ENCODE measurements at places on chromosomes 13 and 19. TPM values are rescaled to one million over a fixed set of nuclear protein-coding genes. Genes with fewer than 3 reads are reported as not detected.

DNA sequence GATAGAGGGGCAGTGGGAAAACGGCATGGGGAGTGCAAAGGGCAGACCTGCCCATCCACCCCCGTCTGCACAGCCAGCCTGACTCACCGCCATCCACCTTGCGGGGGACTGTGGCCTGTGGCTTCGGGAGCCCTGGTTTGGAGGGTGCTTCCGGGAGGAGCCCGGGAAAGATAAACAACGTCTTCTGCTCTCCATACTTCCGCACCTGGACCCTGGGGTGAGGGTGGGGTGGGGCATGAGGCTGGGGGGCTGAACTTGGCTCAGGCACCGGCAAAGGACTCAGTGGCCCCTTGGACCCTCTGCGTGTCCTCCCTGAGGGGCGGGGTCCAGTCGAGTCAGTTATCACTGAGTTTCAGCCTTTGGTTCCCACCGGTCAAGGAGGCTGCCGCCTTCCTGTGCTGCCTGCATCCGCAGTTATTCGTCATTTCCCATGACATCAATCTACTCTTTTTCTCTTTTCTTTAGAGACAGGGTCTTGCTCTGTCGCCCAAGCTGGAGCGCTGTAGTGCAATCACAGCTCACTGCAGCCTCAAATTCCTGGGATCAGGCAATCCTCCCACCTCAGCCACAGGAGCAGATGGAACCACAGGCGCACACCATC lies 3.2 kb downstream of the GPR108 start:
- peaks cover 4% of the 10 kb centered on the region for H3K36me3 ChIP-seq
- peaks cover 21% of the 10 kb centered on the region for H3K4me1 ChIP-seq
- no peaks in the 10 kb centered on the region for H3K27me3 ChIP-seq
- DNase-seq, result no peak
- H3K27ac ChIP-seq, result no peak overlapping the region

- no peaks in the 10 kb centered on the region for H3K4me1 ChIP-seq
- no peak overlapping the region for H3K4me3 ChIP-seq
- no peak overlapping the region for H3K27ac ChIP-seq
- no peak for DNase-seq
- no peaks in the 10 kb centered on the region for H3K36me3 ChIP-seq
Measured at GRCh38 chr13:74466020-74466419, 331.8 kb upstream of the KLF12 start.

DNA sequence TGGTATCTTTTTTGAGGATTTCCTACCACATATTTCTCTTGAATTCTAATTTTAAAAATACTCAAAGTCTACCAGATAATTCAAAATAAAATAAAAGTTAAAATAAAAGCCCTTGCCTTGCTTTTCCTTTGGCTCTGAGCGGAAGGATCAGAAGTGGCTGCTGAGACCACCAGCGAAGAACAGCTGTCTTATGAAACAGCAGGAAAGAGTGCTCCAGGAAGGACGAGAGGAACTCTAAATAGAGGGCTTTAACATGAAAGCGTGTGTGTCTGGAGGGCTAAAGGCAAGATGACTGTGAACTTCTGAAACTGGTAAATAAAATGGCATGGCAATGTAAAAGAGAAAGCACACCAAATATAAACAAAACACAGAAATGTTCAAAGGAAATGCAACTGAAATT lies 521.5 kb upstream of the SPRY2 start:
- H3K27ac ChIP-seq, result no peak overlapping the region
- H3K4me1 ChIP-seq, result no peaks in the 10 kb centered on the region
- no peaks in the 10 kb centered on the region for H3K27me3 ChIP-seq
- no peak overlapping the region for H3K4me3 ChIP-seq
- H3K36me3 ChIP-seq, result no peaks in the 10 kb centered on the region

GRCh38 chr19:17475541-17476115 lies 5.3 kb downstream of the SLC27A1 start:
- H3K36me3 ChIP-seq, result no peaks in the 10 kb centered on the region
- no peaks in the 10 kb centered on the region for H3K27me3 ChIP-seq
- no peak overlapping the region for H3K27ac ChIP-seq
- no peak for DNase-seq

CILP2 gene
- total RNA-seq, result 0.51 TPM

DNA sequence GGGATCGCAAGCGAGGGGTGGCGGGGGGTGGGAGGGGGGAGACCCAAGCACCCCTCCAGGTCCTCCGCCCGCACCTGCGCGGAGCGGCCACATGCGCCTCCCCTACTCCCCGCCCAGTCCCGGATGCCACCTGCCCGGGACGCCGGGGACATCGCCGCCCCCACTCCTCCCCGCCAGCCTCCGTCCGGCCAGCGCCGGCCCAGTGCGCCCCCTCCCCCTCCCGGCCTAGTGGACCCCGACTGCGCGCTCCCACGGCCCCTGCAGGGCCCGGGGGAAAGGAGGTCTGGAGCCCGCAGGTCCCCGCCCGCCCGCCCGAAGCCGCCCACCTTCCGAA lies 263 bp downstream of the RHPN2 start:
- no peak for DNase-seq
- H3K4me3 ChIP-seq, result no peak overlapping the region
- no peaks in the 10 kb centered on the region for H3K27me3 ChIP-seq

KCTD15 gene
- total RNA-seq, result 1.1 TPM

USP12 gene
- 24.7 TPM for total RNA-seq

DNA sequence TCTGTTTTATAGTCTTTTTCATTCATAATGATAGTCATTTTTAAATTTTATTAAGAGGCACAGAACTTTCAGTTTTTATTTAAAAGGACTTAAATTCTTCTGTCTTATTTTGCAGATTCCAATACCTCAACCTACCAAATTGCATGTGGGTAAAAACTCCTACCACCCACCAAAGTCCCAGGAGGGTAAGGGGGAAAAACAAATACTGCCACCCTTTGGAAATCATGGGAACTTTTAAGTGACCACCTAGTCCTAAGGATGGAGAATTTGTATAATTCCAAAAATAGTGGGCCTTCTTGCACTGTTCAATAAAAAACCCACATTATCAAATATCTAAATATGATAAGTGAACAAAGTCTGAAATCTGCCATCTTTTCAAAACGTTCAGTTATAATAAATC lies 9.7 kb downstream of the SUPT20H start:
- H3K4me3 ChIP-seq, result no peak overlapping the region
- H3K4me1 ChIP-seq, result no peaks in the 10 kb centered on the region
- no peaks in the 10 kb centered on the region for H3K27me3 ChIP-seq
- no peak overlapping the region for H3K27ac ChIP-seq

C2CD4C gene
- not detected for total RNA-seq

DNA sequence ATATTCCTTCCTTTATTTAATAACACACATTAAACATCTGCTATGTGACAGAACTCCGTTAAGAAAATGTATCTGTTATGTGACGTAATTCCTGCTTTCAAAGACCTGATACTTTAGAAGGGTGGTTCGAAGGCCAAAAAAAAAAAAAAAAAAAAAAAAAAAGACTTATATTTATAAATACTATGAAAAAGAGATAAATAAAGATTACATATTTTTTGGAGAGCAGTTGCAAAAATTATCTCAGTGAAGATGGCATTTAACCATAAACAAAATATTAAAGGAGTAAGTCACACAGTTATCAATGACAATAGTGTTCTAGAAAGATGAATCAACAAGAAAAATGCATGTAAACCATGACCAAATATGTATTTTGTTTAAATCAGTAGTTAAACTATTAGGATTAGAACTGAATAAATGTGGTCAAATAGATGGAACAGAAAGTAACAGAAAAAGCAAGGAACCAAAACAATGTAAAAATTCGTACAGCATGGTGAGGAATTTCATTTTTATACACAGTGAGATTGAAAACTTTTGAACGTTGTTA lies 612.3 kb upstream of the SLITRK5 start:
- no peaks in the 10 kb centered on the region for H3K36me3 ChIP-seq
- H3K4me3 ChIP-seq, result no peak overlapping the region
- no peak for DNase-seq

DNAAF3 gene
- total RNA-seq, result not detected

GRCh38 chr13:23098161-23098907 lies 82.4 kb upstream of the SGCG start:
- H3K27ac ChIP-seq, result no peak overlapping the region
- no peaks in the 10 kb centered on the region for H3K36me3 ChIP-seq
- H3K4me3 ChIP-seq, result no peak overlapping the region
- no peak for DNase-seq
- H3K4me1 ChIP-seq, result no peaks in the 10 kb centered on the region

DNA sequence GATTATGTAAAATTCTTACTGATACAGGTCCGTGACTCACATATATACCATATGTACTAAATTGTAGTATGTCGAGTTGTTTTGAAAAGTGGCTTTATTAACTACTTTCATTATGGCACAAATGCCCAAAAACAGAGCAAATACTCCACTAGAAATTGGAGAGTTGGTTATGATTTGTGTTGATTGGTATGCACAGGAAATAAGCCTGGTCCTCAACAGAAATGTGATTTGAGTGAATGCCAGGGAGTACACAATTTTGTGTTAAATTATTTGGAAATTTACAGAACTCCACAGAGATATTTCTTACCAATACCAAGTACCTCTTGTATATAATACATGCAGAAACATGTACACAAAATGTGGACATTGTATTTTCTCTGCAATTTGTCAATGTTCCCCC lies 676.7 kb downstream of the PCDH9 start:
- H3K36me3 ChIP-seq, result no peaks in the 10 kb centered on the region
- no peak overlapping the region for H3K4me3 ChIP-seq
- H3K27ac ChIP-seq, result no peak overlapping the region

- no peak for DNase-seq
- no peaks in the 10 kb centered on the region for H3K4me1 ChIP-seq
- H3K36me3 ChIP-seq, result no peaks in the 10 kb centered on the region
- no peaks in the 10 kb centered on the region for H3K27me3 ChIP-seq
- no peak overlapping the region for H3K4me3 ChIP-seq
Measured at GRCh38 chr13:60838581-60838980, 441.6 kb downstream of the TDRD3 start.

KCTD4 gene
- total RNA-seq, result not detected

DNA sequence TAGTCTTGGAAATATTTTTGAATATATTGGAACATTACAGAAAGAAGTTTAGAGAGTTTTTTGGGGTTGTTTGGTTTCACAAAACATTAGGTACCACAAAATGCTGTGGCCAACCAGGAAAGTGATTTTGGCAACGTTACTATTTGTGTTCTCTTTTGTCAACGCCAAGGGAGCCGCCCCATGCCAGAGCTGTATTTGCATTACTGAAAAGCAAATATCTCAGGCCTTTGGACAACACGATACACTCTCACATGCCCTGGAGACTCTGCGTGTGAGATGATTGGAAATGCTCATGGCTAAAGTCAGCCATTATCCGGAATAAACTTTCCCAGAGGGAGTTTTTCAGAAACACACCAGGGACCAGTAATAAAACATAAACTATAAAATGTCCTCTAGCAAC lies 324.6 kb downstream of the SHISA2 start:
- H3K27ac ChIP-seq, result no peak overlapping the region
- no peaks in the 10 kb centered on the region for H3K4me1 ChIP-seq
- no peaks in the 10 kb centered on the region for H3K27me3 ChIP-seq
- DNase-seq, result no peak

MEDAG gene
- total RNA-seq, result not detected

SHISA2 gene
- total RNA-seq, result 0.98 TPM

- no peaks in the 10 kb centered on the region for H3K36me3 ChIP-seq
Measured at GRCh38 chr13:71219698-71220415, 647.1 kb downstream of the DACH1 start.

DNA sequence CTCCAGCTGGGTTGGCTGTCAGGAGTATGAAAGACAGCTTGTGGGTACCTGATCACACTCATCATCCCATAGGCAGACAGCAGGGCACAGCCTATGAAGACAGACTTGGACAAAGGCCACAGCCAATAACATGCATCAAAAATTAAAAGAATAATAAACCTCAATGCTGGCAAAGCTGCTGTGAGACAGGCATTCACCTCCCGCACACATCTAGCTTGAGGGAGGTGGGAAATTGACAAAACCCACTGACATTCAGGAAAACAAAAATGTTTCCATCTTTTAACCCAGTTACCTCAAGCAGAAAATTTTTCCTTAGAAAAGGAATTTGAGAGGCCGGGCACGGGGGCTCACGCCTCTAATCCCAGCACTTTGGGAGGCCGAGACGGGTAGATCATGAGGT lies 14.4 kb downstream of the IL12RB1 start:
- no peak overlapping the region for H3K4me3 ChIP-seq
- H3K36me3 ChIP-seq, result peaks cover 52% of the 10 kb centered on the region
- no peak overlapping the region for H3K27ac ChIP-seq
- H3K27me3 ChIP-seq, result no peaks in the 10 kb centered on the region
- peaks cover 13% of the 10 kb centered on the region for H3K4me1 ChIP-seq

DNA sequence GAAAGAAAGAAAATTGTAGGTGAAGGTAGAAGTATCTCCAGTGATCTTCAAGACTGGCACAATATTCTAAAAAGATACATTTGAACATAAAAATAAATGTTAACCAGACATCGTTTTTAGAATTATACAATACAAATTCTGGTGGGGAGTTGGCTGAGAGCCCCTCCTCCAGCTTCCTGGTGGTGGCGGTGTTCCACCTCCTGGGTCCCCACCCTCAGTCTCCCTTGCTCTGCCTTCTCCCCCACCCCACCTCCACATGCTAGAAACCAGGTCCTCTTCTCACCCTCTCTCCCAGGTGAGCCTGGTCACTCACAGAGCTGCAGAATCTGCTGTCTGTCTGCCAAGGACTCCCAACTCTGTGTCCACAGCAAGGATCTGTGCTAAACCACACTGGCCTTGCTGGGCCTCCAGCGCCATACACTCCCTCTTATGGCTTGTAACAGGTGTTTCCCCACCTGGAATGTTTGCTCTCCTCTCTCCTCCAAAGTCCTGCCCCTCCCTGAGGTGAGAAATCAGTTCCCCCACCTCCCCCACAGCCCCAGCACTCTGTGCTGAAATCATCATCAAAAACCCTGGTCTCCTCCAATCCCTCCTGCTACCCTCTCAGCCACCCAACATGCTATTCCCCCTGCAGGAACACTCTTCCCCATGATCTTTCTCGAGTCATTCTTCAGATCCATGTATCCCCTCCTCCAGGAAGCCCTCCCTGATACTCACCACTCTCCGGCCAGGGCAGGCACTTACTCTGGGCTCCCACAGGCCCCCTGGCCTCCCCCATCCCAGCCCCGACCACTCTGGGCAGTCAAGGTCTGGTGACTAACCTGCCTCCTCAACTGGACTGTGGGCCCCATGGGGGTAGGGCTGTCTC lies 20.5 kb upstream of the CYP2S1 start:
- H3K27ac ChIP-seq, result no peak overlapping the region
- H3K36me3 ChIP-seq, result no peaks in the 10 kb centered on the region
- H3K4me3 ChIP-seq, result no peak overlapping the region
- DNase-seq, result no peak
- no peaks in the 10 kb centered on the region for H3K4me1 ChIP-seq

DNA sequence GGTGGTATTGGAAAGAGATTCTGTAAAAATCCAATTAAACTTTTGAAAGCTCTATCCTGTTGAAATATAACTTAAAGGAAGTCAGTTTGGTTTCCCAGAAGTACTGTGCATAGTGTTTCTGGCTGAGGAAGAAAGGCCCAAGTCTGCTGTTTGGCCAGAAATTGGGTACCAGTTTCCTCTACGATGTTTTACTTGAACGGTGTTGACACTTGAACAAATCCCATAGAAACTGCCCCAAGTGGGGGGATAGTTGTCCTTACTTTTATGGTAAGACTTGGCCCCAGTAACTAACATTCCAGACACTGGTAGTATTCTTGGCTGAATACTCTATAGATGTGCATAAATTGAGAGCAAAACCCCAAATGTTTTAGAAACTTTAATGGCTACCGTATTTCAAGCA lies 14.2 kb downstream of the KLF5 start:
- no peak overlapping the region for H3K4me3 ChIP-seq
- H3K27me3 ChIP-seq, result no peaks in the 10 kb centered on the region
- no peak for DNase-seq
- no peak overlapping the region for H3K27ac ChIP-seq

- no peaks in the 10 kb centered on the region for H3K36me3 ChIP-seq
- H3K4me1 ChIP-seq, result no peaks in the 10 kb centered on the region
- no peak overlapping the region for H3K27ac ChIP-seq
- H3K4me3 ChIP-seq, result no peak overlapping the region
- DNase-seq, result no peak
Measured at GRCh38 chr13:83633746-83634145, 248.5 kb downstream of the SLITRK1 start.

DNAJB1 gene
- 574 TPM for total RNA-seq

TMC4 gene
- 6.3 TPM for total RNA-seq

SIRT2 gene
- total RNA-seq, result 47.5 TPM
